Neural progenitor cell (in vitro differentiated cells): ENCODE measurements at places on chromosomes 16 and 17.

GRCh38 chr17:52207796-52208195 is 49.3 kb upstream of the CA10 start:
- no peak for DNase-seq

- DNase-seq = no peak
Observed at GRCh38 chr16:22937169-22937568, 123.2 kb downstream of the HS3ST2 start.

- no peak for DNase-seq
Observed at GRCh38 chr17:50495918-50496317, 12.3 kb upstream of the MYCBPAP start.

- no peak for DNase-seq
Observed at GRCh38 chr17:15896277-15896676, 48.7 kb upstream of the ADORA2B start.

- no peak for DNase-seq
Observed at GRCh38 chr16:53198933-53199332, 144.1 kb downstream of the CHD9 start.

GRCh38 chr17:78114831-78115723 is 13.5 kb downstream of the TMC6 start:
- DNase-seq = no peak

GRCh38 chr17:49587366-49588073 is 11.8 kb downstream of the NXPH3 start:
- DNase-seq = no peak
